T-helper 1 cell treated with Interleukin-12 subunit alpha and Interleukin-12 subunit beta and Interleukin-4 antibody, amounts not matched to agents 30 ng/mL and 1 ng/mL, for 36 hours (primary cell): ENCODE measurements at places on chromosomes 4 and X. TPM values are rescaled to one million over a fixed set of nuclear protein-coding genes. Genes with fewer than 3 reads are reported as not detected.

UGT2B11 gene
- total RNA-seq = not detected in 2 replicates

DDIT4L gene
- 2.0 and 2.4 TPM in 2 replicates for total RNA-seq

UGT2A1 gene
- not detected in 2 replicates for total RNA-seq

BTC gene
- not detected in 2 replicates for total RNA-seq

USO1 gene
- 50.0 and 51.2 TPM in 2 replicates for total RNA-seq

CPZ gene
- total RNA-seq = not detected in 2 replicates

ETDA gene
- not detected in 2 replicates for total RNA-seq

SPINK2 gene
- total RNA-seq = 0.37 TPM in 1 of 2 replicates, not detected in the other

MTNR1A gene
- not detected in 2 replicates for total RNA-seq

CT83 gene
- not detected in 2 replicates for total RNA-seq

TCEAL5 gene
- total RNA-seq = not detected in 2 replicates

PWWP3B gene
- total RNA-seq = not detected in 2 replicates

KLB gene
- total RNA-seq = not detected in 2 replicates

NAP1L2 gene
- total RNA-seq = 2.3 and 2.4 TPM in 2 replicates

DUSP21 gene
- total RNA-seq = not detected in 2 replicates

CNKSR2 gene
- 4.8 and 6.5 TPM in 2 replicates for total RNA-seq

NMU gene
- total RNA-seq = not detected in 2 replicates

SOD3 gene
- total RNA-seq = not detected in 2 replicates

PRPS2 gene
- total RNA-seq = 78.2 and 79.2 TPM in 2 replicates

PAGE1 gene
- not detected in 2 replicates for total RNA-seq
